Femur (tissue), 1 donor: ENCODE measurements at places on chromosomes 2 and 18.

DNA sequence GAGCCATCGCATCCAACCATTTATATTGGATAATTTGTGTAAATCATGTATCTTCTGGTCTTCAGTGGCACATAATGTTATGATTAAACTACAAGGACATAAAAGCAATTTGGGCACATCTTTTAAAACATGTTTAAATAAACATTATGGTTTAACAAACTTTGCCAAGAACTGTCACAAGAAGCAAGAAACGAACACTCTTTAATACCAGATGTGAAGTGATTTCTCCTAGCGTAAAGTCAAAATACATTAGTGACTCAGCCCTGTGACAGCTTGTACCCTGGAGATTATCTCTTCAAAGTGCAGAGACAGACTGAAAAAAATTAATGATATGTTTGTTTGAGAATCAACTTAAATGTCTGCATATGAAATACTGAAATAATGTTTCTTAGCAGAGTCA, 39.9 kb downstream of the DSEL start:
- DNase-seq: no peak

DNA sequence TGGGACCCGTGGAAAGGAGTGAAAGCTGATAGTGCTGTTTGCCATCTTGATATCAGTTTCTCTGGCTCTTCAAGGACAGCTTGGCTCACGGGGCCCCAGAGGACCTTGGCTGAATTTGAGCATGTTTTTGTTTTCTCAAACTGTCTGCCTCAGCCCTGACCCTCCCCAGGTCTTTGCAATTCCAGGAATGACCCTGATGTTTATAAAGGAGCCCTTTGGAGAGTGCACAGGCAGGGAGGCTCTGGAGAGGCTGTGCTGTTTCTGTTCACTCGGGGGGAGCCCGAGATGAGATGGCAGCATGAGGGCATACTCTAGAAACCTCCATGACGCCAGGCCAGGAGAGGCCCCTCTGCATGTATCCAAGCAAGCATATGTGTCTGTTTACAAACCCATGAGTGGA, 16.4 kb downstream of the IGFBP2 start:
- DNase-seq: no peak

DNA sequence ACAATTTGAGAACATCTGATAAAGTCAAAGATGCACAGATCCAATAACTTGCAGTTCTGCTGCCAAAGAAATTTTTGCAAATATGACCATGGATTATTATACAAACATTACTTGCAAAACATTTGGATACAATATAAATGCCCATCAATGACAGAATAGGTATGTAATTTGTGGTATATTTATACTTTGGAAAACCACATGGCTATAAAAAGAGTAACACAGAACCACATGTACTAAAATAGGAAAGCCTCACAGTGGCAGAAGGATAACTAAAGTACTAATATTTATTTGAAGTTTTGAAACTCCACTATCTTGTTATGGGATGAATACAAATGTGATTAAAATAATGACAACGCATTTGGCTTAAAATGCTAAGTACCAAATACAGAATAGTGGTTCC, 51.8 kb upstream of the DNAJC10 start:
- DNase-seq: no peak

DNA sequence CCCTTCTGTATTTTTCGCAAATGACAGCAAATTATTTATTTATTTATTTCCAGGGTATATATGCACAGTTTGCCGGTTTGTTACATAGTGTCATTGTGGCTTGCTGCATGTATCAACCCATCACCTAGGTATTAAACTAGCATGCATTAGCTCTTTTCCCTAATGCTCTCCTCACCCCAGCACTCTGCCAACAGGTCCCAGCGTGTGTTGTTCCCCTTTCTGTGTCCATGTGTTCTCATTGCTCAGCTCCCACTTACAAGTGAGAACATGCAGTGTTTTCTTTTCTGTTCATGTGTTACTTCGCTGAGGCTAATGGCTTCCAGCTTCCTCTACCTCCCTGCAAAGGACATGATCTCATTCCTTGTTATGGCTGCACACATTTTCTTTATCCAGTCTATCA, 592.3 kb downstream of the TRIB2 start:
- DNase-seq: no peak

DNA sequence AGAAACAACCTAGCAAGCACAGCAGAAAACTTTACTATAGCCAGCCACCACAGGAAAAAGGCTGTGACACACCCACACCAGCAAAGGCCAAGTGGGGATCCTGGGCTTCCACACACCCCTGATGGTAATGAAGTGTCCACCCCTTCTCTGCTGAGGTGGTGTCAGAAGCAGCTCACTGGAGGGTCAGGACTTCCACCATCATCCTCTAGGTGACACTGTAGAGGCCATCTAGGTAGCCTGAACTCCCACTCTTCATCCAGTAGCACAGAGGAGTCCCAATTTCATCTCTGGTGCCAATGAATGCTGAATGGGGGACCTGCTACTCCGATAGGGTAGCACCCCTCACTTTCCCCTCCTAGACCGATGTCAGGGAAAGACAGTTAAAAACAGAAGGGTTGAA, 1544.4 kb downstream of the LRP1B start:
- DNase-seq: no peak

DNA sequence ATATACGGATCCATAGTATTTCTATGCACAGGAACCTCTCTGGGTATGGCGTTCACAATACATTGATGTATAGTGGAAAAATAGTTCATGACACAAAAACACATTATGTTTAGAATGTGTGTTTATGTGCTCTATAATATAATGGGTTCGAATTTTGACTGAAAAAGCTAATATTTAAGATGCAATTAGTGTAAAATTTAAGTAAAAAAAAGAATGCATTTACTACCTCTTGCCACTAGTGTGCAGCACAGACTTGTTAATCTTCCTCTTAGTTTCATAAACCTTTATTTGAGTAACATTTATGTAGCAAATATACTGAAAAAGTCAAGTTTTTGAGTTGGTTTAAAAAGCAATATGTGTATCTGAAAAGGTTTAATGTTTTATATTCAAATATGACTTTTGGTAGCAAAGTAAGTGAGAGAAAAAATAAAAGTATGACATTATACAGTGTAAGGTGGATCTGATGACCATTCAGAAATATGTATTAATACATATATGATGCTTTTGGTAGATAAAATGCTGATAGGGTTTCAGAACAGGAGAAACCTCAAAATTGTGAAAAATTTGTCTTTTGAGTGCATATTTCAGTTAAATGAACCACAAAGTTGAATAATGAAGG, 49.4 kb downstream of the CCDC102B start:
- no peak for DNase-seq

DNA sequence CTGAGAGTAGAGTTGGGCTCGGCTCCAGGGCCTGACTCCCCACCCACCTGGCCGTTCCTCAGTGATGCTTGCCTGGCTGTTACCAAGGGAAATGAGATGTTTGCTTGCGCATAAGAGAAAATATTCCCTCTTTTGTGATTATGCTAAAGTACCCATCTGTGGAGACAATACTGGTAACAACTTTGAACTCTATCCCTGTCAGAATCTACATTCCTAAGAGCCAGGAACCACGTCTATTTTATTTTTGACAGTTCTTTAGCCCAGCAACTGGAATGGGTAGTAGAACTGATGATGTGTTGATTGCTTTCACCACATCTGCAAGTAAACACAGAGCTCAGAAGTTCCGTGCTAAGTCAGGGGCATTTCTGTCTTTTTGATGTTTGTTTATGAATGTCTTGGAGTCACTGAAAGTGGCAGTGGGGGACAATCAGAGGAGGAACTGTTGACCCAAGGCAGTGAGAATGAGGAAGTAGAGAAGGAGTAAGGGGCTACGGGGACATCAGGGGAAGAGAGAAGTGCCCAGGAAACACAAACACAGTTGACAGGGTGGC, 348.3 kb upstream of the SOX11 start:
- no peak for DNase-seq

DNA sequence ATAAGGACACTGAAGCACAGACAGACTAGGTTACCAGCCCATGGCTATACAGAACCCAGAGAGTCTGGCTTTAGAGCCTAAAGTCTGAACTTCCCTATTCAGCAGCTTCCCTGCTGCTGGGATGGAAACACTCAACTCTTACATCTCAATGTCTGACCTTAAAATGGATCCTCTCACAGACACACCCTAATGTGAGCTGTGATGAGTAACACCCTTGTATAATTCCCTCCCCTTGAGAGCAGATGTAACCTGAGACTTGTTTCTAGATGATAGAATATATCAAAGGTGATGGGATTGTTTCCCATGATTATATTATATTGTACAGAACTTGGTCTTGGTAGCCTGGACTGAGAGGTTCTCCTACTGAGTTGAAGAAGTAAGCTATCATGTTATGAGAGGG, 577.1 kb upstream of the KLHL29 start:
- no peak for DNase-seq

DNA sequence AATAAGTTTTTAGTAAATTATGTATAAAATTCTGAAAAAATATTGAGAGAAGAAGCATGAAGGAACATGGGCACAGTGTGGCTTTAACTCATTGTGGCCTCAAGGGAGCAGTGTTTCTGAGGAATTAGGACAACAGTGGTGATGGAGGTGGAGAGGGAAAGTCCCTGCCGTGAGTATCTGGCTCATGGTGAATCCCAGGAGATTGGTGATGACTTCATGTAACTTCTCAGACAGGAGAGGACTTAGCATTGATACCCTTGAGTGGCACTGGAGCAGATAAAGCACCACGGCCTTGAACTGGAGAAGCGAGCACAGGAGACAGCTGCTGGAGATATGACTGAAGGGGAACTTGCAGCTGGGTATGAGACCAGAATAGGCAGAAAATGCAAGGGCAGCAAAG, 35.0 kb upstream of the LRP1B start:
- no peak for DNase-seq

- no peak for DNase-seq
These were observed 2.1 kb downstream of the METTL8 start for GRCh38 chr2:171431677-171432167.

- no peak for DNase-seq
These were observed 276.1 kb upstream of the PKDCC start for GRCh38 chr2:41771710-41772109.

- DNase-seq: peak; percentile 51
These were observed 25.1 kb upstream of the SP3 start for GRCh38 chr2:173990245-173990644.

- no peak for DNase-seq
These were observed 178.5 kb downstream of the PDE1A start for GRCh38 chr2:182248362-182248761.

- DNase-seq: no peak
These were observed 152.7 kb upstream of the HDAC4 start for GRCh38 chr2:239553376-239554000.

- DNase-seq: no peak
These were observed 34.9 kb upstream of the ARMC9 start for GRCh38 chr2:231163414-231164095.

DNA sequence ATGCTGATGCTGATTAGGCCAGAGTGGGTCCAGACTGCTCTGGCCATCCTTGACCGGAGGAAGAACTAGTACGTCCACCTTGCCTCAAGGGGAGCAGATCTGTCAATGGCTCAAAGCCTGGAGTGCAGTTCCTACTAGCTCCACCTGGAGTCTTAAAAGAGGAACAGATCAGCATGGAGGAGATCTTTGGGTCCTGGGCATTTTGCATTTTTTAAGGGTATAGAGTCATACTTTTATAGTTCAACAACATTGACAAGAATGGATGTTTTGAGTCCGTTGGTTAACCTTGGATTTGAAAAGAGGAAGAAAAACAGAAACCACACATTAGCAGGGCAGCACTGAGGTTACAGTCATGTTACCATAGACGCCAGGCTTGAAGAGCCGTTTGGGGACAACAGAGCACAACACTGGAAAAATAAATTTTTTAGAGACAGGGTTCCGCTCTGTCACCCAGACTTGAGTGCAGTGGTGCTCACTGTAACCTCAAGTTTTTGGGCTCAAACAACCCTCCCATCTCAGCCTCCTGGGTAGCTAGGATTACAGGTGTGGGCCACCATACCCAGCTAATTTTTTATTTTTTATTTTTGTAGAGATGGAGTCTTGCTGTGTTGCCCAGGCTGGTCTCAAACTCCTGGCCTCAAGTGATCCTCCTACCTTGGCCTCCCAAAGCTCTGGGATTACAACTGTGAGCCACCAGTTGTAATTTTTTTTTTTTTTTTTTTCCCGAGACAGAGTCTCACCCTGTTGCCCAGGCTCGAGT, 78.5 kb downstream of the PRKCE start:
- DNase-seq: no peak

- DNase-seq: no peak
These were observed 80.1 kb upstream of the ARL5A start for GRCh38 chr2:151908204-151908882.

DNA sequence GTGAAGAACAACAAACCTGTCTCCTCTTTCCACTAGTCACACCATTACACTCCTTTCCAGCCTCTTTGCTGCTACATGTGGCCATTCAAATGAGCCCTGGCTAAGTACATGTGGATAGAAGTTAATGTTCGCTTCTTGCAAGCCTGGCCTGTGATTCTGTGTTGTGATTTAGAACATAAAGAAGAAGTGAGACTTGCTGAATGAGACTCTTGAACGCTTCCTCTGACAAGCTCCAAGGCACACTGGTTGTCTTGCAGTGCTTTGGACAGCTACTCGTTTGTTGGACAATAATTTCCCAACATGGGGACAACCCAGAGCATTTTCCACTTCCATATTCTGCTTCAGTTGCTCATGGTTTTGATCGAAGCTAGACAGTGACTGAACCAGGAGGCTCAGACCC, 57.3 kb downstream of the CCDC74A start:
- no peak for DNase-seq

DNA sequence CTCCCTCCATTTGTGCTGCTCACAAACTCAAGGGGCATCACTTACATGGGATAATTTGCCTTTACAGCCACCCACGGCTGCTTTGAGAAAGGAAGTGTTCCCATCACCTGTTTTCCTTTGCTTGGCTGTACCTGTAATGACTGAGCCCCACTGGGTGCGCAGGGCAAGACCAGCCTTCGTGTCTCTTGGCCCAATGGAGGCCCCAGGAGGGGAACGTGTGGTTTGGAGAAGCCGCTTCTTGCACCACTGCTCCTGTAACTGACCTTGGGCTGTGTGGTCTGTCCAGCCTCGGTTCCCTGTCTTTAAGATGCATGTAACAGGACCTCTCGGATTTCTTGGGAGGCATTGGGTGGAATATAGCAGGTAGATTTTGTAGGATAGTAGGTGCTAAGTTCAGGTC, 41.1 kb downstream of the LDLRAD4 start:
- DNase-seq: no peak
